Right renal pelvis (tissue), 4 donors: ENCODE measurements at places on chromosomes 13 and 19. TPM values are rescaled to one million over a fixed set of nuclear protein-coding genes. Genes with fewer than 3 reads are reported as not detected.
A peak's percentile ranks its signal among the peaks of the same experiment; 100 is the strongest.

- no peak for DNase-seq
Observed at GRCh38 chr19:45498411-45499195, at the start of gene PPM1N. PPM1N (plus strand) TSS chr19:45498443; CDS start chr19:45498473, 30 bp downstream.

DNA sequence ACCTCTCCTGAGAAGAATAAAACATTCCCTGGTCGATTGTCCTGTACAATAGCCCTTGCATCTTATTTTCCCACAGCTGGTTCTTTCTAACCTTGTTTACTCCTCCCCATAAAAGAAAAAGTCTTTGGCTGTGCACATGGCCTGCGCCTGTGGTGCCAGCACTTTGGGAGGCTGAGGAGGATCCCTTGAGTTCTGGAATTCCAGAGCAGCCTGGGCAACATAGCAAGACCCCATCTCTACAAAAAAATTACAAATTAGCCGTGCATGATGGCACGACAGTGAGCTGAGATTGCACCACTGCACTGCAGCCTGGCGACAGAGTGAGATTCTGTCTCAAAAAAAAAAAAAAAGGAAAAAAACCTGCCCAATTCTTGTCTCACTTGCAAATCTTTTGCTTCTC, 7.2 kb upstream of the NUP62 start:
- DNase-seq: no peak

DNA sequence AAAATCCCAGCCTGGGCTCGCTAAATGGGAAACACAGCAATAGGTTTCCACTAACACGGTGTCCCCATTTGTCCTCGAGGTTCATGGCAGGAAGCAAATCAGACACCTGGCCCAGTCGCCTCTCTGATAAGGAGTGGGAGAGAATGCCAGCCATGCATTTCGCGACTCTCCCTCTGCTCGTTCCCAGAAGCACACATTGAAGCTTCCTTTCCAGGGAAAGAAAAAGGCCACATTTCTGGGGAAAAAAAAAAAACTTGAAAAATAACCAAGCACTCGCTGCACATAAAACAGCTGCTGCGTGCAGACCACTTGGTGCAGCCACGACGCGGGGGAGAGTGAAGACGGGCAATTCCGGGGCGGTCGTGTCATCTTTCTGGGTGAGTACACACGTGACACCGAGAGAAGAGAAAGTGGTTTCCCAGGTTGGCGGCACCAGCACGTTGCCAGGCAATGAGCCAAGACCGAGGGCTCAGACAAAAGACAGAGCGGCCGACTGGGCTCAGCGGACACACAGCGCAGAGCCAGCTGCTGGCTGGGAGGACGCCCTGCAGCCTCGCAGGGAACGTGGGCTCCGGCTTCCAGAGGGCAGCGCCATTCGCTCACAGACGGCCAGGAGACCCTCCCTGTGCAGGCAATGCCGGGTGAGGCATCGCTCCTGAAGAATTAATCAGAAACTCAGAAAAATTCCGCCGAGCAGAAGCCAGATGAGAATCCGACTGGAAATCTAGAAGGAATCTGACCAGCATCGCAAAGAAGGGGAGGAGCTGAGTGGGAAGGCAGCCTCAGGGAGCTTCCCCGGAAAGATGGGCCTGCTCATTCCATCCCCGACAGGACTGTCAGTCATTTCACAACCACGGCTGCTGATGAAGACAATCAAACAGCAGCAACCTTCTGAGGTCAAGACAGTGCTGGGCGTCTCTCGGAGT, 83.2 kb upstream of the IRS2 start:
- peak; percentile 44 for DNase-seq

DNA sequence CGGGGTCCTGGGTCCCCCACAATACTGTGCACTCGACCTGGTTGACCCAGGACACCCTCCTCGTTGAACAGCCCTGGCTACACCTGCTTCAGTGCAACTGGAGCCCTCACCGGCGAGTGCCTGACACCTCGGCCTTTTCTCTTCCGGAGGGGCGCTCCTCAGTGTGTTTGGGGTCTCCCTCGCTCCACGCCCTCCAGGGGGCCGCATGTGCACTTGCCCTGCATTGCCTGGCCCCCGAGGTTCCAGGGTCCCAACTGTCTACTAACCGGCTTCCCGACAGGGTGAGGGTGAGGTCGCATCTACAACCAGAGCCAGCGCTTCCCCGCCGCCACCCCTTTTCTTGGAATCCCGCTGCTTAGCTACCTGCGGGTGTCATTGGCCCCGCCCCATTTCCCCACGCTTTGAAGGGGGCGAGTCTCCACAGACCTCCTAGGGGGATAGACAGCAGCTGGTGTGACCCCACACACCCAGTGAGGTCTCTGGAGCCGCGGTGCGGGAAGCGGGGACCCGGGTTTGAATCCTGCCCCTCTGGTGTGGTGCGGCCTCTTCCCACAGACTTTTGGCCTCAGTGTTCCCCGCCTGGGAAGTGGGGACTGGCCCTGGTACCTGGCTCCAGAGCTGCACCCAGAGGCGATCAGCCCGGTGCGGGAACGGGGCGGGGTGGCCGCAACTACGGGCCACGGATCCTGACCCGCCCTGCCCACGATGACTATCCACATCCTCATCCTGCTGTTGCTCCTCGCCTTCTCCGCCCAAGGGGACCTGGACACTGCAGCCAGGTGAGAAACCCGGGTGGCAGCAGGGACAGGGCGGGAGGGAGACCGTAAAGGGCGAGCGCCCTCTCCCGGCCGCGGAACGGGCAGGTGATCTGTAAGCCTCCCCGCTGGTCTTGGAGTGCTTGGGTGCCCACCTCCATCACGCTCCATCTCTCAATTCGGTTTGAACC, at the start of gene ADM5:
Gene ADM5 (plus strand): TSS at position 462 of the 946 bp plus-strand sequence. CDS start 244 bp downstream, at position 706.
- no peak for DNase-seq

Gene ZNF675
- polyA plus RNA-seq: 20.6 TPM

DNA sequence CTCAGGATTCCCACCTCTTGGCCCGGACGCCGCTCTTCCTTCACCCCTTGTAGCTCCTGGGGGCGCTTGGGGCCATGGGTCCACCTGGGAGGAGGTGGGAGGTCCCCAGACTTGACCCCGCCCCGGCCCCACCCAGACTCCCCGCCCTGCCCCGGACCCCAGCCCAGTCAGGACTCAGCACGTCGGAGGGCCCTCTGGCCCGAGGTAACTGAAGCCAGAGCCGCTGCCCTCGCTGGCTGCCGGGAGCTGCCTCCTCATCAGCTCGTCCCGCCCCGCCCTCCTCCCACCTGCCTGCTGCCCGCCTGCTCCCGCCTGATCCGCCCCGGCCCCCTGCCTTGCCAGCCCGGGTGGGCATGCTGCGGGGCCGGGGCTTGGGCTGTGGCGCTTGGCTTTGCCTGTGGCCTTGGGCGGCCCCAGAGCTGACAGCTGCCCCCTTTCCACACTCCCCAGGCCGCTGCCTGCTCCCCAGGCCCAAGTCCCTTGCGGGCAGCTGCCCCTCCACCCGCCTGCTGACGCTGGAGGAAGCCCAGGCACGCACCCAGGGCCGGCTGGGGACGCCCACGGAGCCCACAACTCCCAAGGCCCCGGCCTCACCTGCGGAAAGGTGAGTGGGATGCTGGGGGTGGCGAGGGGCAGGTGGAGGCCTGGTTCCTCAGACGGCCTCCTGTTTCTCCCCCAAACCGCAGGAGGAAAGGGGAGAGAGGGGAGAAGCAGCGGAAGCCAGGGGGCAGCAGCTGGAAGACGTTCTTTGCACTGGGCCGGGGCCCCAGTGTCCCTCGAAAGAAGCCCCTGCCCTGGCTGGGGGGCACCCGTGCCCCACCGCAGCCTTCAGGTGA, 9.4 kb downstream of the ARHGAP33 start:
- no peak for DNase-seq

DNA sequence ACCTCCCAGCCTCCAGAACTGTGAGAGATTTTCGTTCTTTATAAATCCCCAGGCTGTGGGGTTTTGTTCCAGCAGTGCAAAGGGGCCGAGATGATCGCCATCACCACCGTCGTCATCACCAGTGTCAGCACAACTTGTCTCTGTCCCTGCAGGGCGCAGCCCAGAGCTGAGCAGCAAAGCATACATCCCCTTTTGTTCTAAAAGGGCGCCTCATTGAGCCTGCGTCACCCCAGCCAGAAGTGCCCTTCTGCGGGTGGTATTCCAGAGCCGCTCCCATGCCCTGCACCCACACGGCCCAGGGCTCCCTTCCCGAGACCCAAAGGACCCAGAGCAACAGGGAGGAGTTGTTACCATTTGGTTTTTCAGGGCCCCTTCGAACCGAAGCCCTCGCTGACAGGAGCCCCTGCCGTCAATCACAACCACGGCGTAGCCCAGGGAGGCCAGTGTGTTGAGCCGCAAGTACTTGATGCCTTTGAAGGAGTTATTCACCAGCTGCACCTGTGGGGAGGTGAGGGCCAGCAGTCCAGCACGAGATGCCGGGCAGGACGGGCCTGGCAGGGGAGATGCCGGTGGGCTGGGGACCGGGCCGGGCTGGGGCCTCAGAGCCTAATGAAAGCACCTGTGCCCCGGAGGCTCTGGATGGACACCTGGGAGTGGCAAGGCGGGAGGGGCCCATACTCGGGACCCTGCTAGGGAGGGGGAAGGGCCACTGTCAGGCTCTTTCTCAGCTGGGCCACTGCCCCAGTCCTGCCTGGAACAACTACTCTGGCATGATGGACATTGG, 14.4 kb upstream of the MYDGF start:
- no peak for DNase-seq
